ENCODE measurements at places on chromosomes 5 and 9.

DNA sequence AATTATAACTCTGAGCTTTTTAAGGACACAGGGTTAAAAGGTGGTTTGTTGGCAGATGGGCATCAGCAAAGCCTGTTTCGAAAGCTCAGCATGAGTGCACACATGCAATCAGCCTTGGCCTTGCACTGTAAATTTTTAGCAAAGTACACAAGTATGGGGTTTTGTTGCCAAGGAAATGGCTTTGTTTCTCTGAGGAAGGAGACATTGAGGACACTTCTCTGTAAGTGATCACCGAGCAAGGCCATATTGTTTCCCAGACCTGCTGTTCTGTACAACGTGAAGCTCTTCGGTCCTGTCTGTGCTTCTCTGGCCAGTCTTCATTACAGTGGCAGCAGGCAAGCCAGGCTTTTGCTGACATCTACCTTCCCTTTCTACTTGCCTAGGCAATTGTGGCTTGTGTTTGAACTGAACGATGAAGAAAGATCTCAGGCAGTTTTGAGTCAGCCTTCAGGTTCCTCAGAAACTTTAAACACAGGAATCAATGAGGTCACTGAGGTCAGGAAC lies 27.9 kb upstream of the GLRX start:
- no peak for DNase-seq

- DNase-seq, result no peak
Measured at GRCh38 chr5:107270561-107270960, 400.2 kb downstream of the EFNA5 start.

- DNase-seq, result peak; percentile 69
Measured at GRCh38 chr9:21443849-21444625, 3.8 kb downstream of the IFNA1 start.

GRCh38 chr5:150301170-150301505 lies 1.6 kb downstream of the ARSI start:
- no peak for DNase-seq

DNA sequence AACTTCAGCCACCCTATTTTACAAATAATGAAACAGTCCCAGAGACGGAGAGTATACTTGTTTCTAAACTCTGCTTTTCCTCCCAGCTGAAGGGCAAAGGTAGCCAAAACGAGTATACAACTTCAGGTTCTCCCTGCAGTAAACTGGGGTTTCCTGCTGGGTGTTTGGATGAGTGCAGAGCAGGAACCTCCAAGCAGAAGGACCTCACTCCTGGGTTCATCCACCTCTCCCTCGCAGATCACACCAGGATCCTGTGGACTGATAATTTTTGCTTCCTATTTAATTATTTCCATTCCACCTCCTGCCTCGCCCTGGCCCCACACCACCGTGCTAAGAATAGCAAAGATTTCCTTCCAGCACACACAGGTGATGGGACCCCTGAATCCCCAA lies 2.0 kb upstream of the FOXB2 start:
- DNase-seq, result no peak

GRCh38 chr9:134361843-134362414 lies 35.7 kb downstream of the RXRA start:
- no peak for DNase-seq

DNA sequence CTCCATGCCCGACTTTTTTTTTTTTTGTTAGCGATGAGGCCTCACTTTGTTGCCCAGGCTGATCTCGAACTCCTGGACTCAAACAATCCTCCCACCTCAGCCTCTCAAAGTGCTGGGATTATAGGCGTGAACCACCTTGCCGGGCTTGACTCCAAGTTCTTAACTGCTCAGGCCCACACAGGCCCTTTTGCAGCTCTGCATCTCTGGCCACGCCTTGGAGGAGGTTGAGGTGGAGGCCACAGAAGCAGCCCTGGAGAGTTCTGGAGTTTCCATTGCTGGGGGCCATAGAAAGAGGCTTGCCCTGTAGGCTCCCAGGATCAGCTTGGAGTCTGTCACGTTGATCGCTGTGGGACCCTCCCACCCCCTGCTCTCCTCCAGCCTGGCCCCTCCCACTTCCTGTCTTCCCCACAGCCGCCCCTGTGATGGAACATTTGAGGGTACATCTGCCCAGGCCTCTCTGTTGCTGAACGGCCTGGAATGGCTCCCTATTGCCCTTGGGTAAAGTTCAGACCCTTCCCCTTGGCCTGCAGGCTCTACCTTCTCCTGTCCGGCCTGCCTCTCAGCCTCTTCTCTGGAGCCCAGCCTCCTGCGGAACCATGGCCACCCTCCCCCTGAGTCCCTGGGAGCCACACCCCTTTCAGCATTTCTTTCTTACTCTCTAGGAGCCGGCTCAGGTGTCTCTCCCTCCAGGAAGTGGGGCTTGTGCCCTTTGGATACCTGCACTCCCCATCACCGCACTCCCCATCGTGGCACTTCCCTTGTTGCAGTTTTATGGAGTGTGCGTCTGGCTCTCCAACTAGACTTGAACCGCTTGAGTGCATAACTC lies 30.4 kb upstream of the IER5L start:
- DNase-seq, result no peak

- no peak for DNase-seq
Measured at GRCh38 chr5:1751864-1752822, 47.5 kb downstream of the MRPL36 start.

GRCh38 chr5:150052956-150053712 lies 33.2 kb downstream of the CSF1R start:
- no peak for DNase-seq

- no peak for DNase-seq
Measured at GRCh38 chr5:173456751-173457171, 128.5 kb upstream of the STC2 start.

DNA sequence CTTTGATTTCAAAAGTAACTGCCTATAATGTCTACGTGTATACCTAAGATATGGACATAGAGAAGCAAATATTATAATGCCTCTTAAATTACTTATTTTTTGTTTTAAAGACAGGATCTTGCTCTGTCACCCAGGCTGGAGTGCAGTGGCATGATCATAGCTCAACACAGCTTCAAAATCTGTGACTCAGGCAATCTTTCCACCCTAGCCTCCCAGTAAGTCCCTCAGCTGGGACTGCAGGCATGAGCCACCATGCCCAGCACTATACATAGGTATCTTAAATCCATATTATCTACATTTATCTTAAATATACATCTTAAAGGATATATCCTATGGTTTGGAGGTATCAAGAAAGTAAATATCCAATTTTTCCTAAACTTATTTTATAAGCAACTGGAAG lies 261.2 kb downstream of the ARL15 start:
- DNase-seq, result no peak

GRCh38 chr5:38843665-38844064 lies 2.1 kb upstream of the OSMR start:
- DNase-seq, result no peak

- no peak for DNase-seq
Measured at GRCh38 chr5:104412649-104413240, 850.2 kb upstream of the NUDT12 start.

DNA sequence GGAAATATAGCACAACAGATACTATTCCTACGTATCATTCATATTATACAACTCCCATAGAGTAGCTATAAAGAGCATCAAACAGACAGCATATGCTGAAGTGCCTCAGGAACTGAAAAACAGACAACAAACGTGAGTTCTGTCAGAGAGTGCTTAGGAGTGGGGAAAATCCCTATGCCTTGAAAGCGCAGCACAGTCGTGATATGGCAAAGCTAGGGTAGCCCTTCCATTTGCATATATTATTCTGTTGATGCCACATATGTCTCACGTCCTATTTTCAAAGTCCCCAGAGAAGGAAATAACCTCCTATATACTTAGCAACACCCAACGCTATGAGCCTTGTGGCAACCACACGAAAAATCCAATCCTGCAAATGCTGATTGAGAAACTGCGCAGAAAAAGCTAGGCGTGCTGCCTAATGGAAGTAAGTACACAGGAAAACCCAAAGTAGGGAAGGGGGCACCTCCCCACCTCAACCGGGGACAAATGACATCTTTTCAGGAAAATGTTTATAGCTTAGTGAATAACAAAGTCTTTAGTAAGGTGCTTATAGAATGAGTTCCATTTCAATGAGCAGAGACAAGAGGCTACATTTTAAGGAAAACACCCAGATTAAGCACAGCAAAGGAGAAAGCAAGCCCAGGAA lies 105.1 kb downstream of the MED10 start:
- no peak for DNase-seq

DNA sequence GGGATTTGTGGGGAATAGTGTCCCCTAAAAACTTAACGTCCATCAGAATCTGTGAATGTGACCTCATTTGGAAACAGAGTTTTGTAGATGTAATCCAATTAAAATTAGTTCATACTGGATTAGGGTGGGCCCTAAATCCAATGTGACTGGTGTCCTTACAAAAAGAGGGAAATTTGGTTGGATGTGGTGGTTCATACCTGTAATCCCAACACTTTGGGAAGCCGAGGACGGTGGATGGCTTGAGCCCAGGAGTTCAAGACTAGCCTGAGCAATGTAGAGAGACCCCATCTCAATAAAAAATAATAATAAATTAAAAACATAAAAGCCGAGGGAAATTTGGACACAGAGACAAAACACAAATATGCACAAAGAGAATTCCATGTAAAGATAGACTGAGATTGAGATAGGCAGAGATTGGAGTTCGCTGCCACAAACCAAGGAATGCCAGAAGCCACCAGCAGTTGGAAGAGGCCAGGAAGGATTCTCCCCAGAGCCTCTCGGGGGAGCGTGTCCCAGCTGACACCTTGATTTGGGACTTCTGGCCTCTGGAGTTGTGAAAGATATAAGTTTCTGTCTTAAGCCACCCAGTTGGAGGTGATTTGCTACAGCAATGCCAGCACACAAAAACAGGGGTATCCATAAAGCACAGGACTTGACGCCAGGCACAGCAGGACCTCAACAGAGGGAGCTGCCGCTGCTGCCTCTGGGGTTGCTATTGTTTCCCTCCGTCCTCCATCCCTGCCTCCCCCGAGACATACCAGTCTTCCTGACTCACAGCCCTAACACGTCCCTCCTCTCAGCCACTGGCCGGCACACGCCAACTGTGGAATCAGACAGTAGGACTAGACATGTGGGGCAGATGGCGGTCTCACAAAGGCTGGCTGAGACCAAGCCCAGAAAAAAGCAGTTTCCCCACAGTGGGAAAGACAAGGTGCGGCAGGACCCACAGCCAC lies 73.8 kb upstream of the IL17B start:
- no peak for DNase-seq

- no peak for DNase-seq
Measured at GRCh38 chr9:125663127-125663526, 43.9 kb downstream of the MAPKAP1 start.

DNA sequence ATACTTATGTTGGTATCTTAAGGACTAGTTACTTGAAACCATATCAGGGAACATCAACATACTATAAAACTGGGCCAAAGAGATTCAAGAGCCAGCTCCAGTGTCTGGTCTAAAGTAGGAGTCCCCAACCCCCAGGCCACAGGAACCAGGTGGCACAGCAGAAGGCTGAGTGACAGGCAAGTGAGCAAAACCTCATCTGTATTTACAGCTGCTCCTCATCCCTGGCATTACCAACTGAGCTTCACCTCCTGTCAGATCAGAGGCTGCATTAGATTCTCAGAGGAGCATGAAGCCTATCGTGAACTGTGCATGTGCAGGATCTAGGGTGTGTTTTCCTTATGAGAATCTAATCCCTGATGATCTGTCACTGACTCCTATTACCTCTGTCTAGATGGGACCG lies 581.6 kb upstream of the CDH9 start:
- DNase-seq, result no peak

DNA sequence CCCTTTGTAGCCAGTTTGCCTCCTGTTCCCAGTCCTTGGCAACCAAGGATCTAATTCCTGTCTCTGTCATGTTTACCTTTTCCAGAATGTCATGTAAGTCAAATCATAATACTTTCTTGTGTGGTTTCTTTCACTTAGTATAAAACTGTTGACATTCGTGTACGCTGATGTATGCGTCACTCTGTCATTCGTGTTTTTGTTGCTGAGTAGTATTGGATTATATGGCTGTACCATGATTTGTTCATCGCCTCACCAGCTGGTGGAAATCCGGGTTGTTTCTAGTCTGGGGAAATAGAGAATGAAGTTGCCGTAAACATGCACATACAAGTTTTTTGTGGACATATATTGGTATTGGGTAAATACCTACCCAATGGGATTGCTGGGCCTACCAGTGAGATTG lies 97.4 kb downstream of the ANGPTL2 start:
- DNase-seq, result no peak

- DNase-seq, result no peak
Measured at GRCh38 chr9:119375892-119376291, 6.7 kb upstream of the BRINP1 start.

- DNase-seq, result no peak
Measured at GRCh38 chr5:115243412-115243811, 19.3 kb downstream of the PGGT1B start.

DNA sequence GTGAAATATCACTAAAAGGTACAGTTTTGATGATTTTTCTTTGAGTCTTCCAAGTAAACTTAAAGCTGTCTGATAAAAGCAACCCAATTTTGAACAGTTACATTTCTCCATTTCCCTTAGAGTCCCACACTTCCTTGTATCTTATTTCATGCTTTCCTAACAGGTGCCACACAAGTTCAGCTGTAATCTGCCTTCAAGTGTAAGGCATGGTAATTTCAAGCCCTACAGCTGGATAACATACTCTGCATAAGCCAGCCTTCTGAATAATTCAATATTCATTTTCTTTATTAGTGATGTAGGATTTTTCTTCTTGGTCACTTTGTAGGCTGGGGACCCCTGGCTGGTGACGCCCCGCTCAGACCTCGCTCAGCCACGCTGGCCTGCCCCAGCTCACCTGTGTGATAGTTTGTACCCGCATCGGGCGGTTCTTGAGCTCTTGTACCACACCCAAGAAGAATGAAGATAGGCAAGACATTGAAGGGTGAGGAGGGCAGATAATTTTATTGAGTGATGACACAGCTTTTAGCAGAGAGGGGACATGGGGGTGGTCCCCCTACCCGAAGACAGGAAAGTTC lies 34.0 kb downstream of the SOX30 start:
- no peak for DNase-seq

DNA sequence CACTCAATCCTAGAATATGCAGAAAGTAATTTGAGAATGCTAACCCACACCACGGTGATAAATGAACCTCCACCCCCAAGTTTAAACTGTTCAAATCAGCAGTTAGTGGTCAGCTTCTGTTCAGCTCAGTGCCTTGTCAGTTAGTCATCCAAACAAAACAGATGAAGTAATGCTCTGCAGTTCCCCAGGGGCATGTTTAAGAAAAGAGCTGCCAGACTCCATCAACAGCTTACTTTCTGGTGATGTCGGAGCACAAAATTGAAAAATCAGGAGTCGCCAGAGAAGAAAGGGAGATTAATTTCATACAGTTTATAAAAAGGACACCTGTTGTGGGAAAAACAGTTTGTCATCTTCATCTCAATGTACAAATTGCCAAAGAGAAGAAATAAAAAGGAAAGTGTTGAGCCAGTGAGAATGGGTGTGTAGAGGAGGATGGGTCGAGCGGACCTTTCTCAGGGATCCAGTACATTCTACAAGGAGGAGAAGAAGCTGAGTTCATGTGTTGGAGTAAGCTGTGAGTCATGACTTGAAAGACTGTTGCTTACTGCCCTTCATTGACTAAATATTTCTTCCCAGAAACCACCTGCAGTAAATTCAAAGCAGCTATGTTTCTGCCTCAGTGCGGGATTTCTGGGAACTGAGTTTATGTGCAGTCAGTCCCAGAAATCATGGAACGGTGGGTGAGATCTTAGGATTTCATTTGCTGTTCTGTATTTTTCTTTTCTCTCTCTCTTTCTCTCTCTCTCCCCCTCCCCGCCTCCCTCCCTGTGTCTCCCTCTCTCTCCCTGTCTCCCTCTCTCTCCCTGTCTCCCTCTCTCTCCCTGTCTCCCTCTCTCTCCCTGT lies 13.7 kb downstream of the TRIO start:
- DNase-seq, result no peak
